CD4-positive, alpha-beta T cell treated with Interleukin-15 for 1 hour (primary cell): ENCODE measurements at places on chromosomes 11 and 22.

- no peak for DNase-seq
Observed at GRCh38 chr11:87954476-87954875, 220.8 kb downstream of the RAB38 start.

DNA sequence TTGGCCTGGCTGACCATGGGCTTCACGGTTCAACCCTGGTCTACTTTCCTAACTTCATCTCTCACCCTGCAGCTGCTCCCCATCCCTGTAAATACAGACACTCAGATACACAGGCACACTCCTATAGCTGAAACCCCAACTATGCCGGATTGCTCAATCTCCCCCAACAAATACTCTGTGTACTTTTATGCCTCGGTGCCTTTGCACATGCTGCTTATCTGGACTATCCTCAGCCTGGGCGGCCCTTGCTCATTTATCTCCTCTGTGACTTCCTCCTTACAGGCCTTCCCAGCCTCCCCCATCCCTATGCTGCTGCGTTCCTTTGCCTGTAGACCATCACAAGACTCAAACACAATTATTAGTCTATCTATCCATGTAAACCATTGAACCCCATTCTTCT is 76.6 kb downstream of the PKNOX2 start:
- DNase-seq = no peak

DNA sequence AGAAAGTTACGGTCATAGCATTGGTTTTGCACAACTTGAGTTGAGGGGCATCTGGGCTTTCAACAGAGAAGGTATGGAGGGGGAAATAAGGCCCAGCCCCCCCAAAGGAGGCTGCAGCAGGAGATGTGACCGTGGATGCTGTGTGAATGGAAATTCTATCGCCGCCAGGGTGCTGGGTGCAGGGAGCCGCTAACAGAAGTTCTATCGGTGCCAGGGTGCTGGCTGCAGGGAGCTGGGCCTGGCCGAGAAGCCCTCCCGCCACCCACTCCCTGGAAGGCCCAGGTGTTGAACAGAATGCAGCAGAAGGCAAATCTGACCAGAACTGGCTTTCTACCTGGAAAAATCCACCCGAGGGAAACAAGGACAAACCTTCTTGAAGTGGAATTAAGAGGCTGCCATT is 115.0 kb downstream of the SHANK2 start:
- DNase-seq = no peak

GRCh38 chr22:44389181-44389580 is 76.4 kb upstream of the SHISAL1 start:
- no peak for DNase-seq

- DNase-seq = no peak
Observed at GRCh38 chr11:117044287-117045035, 53.8 kb downstream of the SIK3 start.

DNA sequence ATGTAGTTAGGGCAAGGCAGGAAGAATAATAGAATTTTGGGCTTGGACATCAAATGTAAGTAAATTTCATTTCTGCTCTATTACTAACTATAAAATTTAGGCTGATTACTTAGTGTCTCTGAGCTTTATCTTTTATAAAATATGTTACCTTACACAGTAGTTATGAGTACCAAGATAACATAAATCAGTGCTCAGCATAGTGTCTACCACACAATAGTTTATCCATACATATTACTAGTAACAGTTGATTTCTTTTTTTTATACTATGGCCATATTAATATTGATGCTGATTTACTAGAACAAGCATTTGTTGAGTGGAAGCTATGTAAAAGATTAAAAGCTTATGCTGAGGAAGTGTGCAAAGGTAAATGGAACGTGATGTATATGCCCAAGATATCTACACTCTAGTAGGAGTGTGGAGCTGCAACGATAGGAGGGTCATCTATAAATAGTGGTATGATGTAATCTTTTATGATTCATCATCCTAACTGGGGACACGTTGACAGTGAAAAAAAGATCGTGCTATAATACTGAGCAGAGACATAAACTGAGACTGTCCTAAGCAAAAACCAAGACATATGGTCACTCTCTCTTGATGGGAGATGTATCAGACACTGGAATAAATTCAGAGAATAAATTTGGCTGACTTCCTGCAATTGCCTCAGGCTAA is 8.7 kb upstream of the SLC5A12 start:
- DNase-seq = no peak

DNA sequence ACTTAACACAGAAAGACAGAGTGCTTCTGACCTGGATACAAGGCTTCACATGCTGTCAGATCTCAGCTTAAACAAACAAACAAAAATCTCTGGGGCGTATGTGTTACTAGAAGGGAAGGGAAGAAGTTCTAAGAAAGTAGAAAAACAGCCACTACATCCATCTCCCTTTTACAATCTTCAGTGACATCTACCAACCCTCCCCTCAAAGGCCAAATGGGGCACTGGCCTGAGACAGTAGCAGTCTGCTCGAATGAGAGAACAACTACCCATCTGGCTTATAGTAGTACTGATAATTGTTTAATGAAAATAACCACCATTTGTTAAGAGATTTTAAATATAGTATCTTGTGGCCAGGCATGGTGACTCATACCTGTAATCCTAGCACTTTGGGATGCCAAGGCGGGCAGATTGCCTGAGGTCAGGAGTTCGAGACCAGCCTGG is 29.4 kb downstream of the CCDC83 start:
- no peak for DNase-seq

DNA sequence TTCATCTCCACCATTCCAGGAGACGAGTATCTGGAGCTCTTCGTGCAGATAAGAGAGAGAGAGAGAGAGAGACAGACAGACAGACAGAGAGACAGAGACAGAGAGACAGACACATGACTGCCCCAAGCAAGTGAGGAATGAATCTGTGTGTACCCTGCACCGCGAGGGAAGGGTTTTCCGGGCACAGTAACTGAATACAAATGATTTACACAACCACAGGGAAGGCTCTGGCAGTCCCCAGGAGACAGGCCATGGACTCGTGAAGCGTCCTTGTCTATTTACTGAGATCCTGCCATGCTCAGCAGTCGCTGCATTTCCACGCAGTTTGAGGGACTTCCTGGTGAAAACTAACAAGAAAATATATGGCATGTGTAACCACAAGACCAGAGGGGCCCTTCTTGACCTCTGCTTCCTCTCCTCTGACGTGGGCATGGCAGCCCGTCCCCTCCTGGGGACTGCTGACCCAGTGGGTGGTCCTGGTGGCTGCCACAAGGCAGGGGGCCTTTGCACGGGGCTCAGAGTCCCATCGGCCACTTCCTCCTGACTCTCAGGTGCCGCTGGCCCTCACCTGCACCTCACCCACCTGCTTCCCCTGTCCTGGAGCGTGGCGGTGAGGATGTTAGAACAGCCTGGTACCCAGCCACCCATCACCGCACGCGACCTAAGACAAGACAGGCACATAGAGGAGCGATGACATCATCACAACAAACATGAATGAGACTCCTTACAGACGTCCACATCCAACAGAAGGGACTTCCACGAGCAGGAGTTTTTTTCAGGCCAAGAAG is 75.9 kb downstream of the PHF21B start:
- no peak for DNase-seq

- no peak for DNase-seq
Observed at GRCh38 chr11:13384908-13385640, 77.9 kb downstream of the BTBD10 start.

- no peak for DNase-seq
Observed at GRCh38 chr11:119361056-119361787, 14.7 kb upstream of the MFRP start.

- DNase-seq = no peak
Observed at GRCh38 chr22:42131562-42131961, 952 bp upstream of the CYP2D6 start.

DNA sequence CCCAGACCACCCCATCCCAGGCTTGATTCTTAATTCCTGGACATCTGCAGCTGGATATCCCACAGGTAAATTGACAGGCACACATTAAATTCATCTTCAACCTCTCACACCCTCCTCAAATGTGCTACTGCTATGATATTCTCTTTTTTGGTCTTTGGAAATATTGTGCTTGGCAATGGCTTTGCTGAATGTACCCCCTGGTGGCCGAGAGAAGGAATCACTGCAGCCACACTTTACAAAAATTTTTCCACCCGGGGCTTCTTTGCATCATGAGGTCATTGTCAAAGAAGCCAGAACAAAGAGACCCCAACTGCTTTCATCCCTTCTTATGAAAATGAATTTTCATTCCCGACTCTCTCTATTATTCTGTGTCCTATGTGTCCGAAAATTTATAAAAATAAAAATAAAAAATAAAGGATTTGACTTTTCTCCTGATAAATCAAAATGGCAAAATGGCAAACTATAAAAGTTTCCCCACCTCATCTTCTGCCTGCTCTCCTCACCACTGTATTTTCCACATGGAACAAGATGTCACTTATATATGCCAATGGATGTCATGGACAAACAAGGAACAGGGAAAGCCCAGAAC is 15.0 kb upstream of the CYB5R2 start:
- DNase-seq = no peak

GRCh38 chr22:17284466-17284865 is 65.2 kb upstream of the ADA2 start:
- DNase-seq = no peak

- no peak for DNase-seq
Observed at GRCh38 chr11:60777572-60777971, 7.6 kb upstream of the MS4A10 start.

DNA sequence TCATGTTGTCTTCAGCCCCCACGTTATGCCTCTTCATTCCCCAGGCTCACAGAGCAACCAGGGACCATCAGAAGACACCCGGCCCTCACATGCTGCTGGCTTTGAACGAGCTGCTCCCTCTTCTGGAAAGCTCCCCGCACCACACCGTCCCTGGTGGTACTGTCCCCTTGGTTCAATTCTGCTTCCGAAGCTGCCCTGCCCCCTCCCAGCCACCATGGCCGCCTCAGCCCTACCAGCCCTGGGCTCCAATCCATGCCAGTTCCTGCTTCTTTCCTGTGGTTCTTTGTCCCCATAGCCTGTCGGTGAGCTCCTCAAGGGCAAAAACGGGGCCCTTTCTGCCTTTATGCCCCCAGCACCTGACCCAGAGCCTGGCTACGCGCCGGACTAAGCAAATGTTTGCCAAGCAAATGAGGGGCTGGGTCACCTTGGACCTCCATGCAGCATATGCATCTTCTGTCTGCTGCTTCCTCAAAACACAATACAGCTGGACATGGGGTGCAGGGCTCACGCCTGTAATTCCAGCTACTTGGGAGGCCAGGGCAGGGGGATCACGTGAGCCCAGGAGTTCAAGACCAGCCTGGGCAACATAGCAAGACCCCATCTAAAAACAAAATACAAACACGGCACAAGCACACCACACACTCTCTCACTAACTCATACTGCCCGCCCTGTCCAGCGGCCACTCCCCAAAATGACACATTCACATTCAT is 21.3 kb downstream of the TNKS1BP1 start:
- DNase-seq = no peak

DNA sequence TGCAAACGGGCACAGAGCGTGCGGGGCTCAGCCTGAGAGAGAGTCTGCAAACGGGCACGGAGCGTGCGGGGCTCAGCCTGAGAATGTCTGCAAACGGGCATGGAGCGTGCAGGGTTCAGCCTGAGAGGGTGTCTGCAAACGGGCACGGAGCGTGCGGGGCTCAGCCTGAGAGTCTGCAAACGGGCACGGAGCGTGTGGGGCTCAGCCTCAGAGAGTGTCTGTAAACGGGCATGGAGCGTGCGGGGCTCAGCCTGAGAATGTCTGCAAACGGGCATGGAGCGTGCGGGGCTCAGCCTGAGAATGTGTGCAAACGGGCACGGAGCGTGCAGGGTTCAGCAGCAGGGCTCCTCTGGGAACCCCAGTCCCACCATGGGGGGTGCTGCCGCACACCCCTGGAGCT is 13.5 kb downstream of the PHRF1 start:
- DNase-seq = no peak

DNA sequence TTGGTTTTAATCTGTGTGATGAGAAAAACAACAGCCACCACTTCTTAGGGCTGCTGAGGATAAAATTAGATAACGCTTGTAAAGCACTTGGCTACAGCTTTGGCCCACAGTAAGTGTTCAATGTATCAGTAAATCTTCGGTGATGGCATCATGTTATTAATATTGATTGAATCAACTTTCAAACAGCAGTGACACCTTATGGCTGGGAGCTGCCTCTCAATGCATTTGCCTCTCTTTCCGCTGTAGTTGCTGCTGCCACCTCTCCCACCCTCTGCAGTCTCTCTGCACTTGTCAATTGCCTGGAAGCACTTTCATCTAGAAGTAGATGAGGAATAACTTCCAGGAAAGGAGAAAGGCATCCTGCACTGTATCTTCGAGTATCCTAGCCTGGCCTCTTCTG is 491.1 kb downstream of the OPCML start:
- DNase-seq = no peak

DNA sequence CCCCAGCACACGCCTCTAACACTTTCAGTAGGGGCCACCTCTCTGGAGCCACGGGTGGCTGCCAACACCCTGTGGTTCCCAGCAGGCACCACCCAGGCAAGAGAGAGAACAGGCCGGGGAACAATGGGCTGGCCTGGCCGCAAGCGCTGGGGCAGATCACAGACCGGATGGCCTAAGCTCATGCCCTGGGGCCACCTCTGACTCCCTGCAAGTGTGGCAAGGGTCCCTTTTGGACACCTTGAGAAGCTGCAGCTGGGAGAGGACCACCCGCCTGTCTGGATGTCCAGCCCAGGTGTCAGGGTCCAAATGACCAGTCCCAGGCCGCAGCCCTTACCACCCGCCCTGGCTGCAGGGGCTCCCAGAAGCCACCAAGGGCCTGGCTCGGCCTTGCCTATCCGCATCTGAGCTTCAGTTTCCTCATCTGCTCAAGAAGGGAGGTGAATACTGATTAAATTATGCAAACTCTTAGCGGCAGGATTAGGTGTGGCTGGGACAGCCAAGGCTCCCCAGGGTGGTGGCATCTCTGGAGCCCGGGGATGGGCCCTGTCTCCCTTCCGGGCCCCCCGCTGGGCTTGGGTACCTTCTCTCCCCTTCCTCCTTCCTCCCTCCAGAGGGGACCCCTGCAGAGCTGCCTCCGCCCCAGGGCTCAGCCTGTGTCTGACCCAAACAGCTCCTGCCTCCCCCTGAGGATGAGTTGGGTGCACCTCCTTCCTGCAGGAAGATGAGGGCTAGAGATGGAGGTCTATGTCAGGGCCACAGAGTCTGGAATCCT is 785 bp upstream of the SUSD2 start:
- DNase-seq = no peak

DNA sequence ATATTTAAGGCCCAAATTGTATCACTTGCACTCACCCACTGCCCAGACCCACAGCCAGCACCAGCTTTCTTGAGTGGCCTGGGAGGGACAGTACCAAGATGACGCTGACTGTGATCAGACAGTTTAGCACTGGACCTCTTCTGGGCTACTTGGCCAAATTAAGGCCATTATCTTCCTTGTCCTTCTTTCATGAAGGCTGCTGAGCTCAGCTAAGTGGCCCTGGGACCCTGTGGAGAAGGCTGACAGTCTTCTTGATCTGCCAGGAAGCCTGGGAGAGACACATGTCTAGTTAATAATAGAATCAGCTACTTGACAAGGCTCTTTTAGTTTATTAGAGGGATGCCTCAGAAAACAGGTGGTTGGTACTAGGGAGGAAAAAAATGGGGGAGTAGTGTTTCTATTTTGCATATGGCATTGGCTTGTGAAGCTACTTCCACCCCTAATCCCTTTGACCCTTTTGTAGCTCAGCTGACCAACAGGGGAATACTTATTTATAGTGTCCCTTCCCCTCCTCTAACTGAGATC is 127.9 kb upstream of the NTM start:
- no peak for DNase-seq

- no peak for DNase-seq
Observed at GRCh38 chr11:45708887-45709663, 43.7 kb upstream of the CHST1 start.
